ENCODE measurements at places on chromosomes 16 and 17.

GRCh38 chr17:72788950-72789585 is 303.4 kb downstream of the SLC39A11 start:
- no peak for DNase-seq

- DNase-seq: no peak
These were observed 68.8 kb downstream of the LMF1 start for GRCh38 chr16:901715-902601.

DNA sequence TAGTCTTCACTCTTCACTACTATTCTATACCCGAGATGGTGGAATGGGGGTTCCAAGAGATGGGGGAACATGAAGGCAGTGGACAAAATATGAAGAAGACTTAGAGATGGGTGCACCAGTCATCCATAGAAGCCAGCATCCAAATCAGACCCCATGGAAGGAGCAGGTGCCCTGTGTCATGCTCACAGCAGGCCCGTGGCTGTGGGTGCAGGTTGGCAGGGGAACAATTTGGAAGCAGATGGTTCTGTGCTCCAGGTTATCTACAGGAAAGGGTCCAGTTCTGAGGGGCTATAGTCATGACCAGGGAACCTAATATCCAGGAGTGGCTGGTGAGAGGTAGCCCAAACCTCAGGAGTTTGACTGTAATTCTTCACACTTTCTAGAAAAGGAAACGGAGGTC is 9.6 kb upstream of the LPCAT2 start:
- DNase-seq: no peak

DNA sequence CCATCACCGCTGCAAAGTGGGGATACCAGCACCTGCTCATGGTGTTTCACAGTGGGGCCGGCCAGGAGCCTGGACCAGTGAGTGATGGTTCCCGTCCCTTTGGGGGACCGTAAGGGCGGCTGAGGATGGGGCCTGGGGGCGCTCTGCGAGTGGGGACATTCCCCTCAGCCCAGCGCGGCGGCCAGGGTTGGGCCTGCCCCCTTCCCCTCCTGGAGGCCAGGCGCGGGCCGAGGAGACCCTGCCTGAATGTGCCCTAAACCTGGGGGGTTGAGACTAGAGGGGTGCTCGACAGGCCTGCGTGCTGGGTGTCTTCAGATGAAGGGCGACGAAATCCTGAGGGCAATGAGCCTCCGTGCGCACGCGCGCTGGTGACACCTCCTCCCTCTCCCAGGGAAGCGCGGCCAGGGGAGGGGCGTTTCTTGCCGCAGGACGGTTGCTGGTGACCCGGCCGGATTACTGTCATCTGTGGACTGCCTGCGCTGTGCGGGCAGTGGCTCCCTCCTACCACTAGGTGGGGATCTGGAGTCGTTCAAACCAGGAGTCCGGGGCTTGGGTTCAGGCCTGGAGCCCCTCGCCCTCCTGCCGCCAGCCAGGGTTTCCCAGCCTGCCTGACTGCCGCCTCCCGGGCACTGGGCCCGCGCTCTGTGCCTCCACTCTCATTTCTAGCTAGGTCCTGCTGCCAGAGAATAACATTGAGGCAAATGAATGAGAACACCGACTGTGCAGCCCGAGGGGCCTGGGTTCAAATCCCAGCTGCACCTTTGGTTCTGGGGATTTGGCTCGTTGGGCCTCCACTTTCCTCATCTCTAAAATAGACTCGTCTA is 17.1 kb downstream of the TBX2 start:
- no peak for DNase-seq

GRCh38 chr17:45302649-45303173 is 14.1 kb downstream of the MAP3K14 start:
- DNase-seq: no peak

- no peak for DNase-seq
These were observed 43.0 kb downstream of the IL4R start for GRCh38 chr16:27356794-27357193.

- DNase-seq: no peak
These were observed 13.2 kb downstream of the NOB1 start for GRCh38 chr16:69741519-69741918.

DNA sequence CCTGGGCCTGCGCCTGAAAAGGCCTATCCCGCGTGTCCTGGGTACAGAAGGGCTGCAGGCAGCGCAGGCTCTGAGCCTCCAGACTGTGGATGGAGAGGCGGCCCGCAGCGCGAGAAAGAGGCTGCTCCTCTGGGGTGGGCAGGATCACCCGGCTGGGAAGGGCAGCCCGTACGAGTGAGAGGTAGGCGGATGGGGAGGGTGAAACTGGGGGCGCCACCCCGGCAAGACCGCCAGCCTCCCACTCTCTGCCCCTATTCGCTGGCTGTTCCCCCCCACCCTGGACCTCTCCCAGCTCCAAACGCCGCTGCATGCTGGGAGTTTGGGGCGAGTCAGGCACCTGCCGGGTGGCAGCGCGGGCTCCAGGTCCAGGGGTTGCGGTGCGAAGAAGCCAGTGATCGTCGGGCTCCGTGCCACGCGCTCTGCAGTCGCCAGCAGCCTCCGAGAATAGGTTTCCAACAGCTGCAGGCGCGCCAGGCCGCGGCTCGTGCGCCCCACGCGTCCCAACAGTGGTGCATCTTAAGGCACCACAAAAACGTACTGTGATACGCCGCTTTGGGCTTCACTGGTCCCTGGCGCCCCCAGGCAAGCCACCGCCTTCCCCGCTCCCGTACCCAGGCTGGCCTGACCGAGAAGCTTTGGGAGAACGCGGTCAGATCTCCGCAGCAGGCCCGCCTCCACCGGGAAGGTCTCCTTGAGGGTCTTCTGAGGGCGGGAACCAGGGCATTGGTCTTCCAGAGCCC is 1.1 kb downstream of the NOXO1 start:
- no peak for DNase-seq

- no peak for DNase-seq
These were observed 73.8 kb upstream of the PLCG2 start for GRCh38 chr16:81705261-81705660.

DNA sequence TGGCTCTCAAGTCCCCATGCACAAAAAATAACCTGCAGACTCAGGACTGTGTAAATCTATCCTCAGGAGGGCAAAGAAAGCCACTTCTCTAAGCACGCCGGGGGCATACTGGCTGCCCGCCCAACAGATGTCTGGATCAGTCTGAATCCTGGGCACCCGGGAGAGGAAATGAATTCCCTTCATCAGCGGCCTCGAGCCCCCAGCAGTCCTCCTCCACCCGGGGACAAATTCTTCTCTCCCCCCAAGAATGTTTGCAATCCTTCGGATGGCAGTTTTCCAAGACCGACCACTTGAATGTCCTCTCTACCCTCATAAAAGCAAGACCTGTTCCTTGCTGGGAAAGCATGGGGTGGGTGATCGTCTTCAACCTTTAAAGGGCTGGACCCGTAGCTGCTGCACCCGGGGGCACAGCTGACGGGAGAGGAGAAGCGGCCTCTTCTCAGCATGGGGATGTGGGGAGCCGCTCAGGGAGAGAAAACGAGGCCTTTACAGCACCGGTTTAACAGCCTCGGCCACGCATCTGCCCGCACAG is 9.4 kb upstream of the MAP2K3 start:
- DNase-seq: no peak

DNA sequence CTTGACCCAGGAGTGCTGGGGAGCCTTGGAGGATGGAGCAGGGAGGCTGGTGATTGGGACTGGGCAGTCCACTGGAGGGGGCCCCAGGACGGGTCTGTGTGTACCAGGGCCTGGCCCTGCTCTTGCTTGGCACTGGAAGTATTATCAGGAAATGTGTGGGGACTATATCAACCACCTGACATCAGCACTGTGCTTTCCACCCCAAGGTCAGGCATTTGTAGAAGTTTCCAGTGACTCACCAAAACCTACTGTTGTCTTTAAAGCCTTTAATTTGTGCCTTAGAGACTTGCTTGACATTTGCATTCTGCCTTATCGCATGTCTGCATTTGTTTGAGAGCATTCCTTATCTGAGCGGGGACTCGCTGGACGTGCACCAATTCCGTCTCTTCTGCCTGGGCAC is 323.1 kb downstream of the FOXL1 start:
- no peak for DNase-seq

DNA sequence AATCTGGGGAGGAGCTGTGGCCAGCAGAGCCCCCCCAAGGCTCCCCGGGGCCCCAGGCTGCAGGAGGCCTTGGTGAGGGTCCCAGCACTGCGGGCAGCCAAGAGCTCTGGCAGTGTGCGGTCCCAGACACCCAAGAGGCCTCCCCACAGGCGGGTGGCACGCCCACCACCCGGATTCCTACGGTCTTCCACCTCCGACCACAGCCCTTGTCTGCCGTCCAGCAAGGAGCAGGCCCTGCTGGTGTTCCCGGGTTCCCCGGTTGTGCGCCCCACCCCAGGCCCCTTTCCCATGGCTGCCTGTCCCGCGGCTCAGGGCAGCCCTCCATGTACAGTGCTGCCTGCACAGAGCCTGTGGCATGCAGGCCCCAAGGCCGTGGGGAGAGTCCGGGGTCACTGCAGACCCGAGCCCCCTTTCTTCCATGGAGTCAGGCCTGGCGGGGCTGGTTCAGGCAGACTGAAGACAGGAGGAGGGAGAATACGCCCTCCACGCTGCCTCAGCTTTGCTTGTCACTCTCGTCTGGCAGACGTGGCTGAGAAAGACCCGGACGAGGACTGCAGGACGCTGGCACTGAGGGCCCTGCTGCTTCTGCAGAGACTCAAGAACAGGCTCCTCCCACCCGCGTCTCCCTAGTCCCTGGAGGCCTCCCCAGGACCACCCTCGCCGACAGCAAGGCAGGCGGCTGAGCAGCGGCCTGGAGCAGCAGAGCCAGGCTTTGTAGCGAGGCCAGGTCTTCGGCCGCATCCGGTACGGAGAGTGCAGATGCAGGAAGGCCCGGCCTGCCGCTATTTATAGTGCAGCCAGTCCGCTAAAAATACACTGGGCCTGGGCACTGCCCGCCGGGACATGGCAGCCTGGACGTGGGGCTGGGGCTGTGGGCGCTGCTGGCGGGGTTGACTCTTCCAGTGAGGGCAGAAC is 16.4 kb downstream of the TELO2 start:
- DNase-seq: no peak

GRCh38 chr16:85912211-85912974 is 13.4 kb downstream of the IRF8 start:
- DNase-seq: no peak

GRCh38 chr16:825341-826061 is 25.0 kb upstream of the GNG13 start:
- no peak for DNase-seq

DNA sequence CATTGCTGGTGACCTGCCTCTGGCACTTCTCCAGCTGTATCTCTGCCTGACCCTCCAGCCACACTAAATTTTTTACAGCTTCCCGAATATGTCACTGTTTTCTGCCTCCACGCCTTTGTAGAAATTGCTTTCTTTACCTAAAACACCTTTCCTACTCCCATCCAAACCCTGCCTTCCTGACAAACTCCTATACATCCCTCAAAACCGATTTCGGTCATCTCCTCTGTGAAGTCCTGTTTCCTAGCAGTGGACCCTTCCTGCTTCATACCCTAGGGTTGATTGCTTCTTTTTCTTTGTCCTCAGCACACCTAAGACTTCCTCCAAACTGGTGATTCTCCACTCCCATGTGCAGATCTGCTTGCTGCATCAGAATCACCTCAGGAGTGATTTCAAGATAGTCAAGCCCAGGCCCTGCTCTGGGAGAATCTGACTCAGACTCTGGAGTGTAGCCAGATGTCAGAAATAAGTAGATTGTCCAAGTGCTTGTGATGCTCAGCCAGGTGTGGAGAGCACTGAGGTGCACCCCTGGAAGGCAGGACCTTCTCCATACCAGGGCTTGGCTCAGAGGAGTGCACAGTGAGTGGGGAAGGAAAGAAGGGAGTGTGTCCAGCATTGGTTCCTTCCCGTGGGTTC is 184.2 kb downstream of the COPRS start:
- no peak for DNase-seq

DNA sequence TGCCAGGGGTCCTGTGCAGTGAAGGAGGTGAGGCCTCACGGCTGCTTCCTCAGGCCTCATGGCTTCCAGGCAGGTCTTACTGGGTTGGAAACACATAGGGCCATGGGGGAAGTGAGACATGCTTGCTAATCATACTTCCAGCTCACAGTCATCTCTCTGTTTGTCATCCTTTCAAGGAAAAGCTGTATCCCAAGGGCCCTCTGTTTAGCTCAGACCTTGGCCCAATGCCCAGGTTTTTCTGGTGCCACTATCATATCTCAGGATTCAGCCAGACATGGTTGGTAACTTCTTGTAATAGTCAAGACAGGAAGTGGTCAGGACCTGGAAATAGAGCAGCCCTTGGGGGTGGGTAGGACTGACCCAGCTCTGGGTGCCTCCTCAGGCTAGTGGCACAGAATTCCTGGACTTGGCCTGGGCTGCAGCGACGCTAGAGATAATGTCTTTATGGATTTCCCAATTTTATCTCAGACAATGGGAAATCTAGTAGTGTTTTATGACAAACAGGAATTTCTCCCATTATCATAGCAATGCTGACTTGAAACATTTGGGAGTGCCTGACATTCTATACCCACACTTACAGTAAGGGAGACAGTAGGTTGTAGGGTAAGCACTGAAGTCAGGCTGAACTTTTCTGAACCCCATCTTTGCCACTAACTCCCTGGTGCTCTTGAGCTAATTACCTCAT is 13.5 kb upstream of the ITGB3 start:
- DNase-seq: no peak

DNA sequence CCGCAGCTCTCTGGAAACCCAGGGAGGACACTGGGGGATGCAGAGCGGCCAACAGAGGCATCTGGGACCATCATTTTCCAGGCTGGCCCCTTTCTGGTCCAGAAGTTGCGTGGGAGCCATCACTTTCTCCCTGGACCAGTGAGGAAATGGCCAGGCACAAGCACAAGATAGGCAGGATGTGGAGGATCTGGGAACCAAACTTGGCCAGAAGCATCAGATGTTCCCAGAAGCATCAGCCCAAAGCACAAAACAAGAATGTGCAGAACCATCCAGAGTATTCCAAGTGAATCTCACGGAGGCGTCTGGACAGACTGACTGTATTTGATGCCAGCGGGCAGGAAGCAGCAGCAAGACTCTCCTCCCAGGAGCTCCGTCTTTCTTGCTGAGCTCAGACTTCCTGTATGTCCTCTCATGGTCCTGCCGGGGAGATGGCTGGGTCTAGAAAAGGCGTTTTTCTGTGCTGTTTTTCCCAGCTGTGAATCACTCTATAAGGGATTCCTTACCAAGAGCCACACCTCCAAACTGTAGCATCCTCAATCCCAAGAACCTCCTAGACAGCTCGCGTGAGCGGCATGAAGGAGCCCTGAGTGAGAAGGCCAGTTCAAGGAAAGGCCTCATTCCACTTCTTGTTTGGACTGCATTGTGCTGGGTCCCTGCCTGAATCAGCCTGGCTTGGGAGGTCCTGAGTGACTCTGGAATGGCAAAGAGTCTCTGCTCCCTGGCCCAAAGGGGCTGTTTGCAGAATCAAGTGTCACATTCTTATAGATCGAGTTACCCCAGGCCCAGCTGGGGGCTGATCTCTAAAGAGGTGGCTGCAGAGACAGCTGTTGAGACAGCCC is 49.5 kb upstream of the MTSS2 start:
- no peak for DNase-seq

- DNase-seq: no peak
These were observed 5.7 kb downstream of the KRT33B start for GRCh38 chr17:41363881-41364280.

Measured in cortex of kidney (tissue), 1 donor.